Left cardiac atrium (tissue), 4 donors: ENCODE measurements at places on chromosomes 2 and 18. TPM values are rescaled to one million over a fixed set of nuclear protein-coding genes. Genes with fewer than 3 reads are reported as not detected.
A peak's percentile ranks its signal among the peaks of the same experiment; 100 is the strongest.

DNA sequence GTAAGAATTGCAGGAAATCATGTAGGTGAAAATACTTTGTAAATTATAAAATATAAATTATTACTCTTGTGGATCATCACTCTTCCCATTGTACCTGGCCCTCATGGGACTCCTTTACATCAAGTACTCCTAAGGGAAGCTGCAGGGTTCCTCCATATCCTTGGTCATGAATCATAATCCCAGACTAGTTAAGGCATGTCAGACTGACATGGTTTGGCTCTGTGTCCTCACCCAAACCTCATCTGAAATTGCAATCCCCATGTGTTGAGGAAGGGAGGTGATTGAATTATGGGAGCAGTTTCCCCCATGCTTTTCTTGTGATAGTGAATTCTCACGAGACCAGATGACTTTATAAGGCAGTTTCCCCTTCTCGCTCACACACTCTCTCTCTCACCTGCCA, 77.1 kb downstream of the CMPK2 start:
- no peak for DNase-seq

DNA sequence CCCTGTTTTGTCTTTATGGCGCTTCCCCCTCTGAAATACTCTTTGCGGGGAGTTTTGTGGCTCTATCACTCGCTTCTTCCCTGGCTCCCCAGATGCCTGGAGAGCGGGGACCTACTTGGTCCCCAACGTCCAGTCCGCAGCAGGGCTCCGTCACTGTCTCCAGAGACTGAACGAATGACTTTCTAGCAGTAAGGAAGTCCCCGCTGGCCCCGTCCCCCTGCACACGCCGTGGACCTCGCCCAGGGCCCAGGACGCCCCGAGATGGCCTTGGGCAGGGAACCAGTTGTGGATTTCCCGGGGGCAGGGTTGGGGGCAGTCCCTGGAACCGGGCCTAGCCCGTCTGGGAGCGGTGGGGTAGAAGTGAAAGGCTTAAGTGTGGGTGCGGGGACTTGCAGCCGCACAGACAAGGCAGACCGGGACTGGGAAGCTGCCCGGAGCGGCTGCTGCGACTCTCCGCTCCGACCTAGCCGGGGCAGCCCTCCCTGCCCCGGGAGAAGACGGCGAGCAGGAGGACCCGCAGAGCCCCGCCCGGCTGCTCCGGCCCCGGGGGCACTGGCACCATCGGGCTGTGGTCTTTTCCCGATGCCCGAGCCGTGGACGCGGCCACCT, 821 bp upstream of the EPHA4 start:
- no peak for DNase-seq

DNA sequence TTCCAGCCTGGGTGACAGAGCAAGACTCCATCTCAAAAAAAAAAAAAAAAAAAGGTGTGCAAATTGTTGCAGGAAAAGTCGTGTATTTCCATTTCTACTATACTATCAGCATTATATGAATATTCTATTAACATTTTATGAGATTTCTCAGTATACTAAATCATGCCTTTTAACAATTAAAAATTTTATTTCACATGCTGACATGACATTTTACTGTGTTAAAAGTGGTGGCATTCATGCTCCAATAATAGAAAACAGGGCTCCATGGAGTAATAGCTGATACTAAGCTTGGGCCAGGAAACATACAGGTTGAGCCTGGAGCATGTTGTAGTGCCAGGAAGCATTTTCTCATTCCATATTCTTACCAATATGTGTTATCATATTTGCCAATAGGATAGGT, 141.4 kb downstream of the SPAG16 start:
- no peak for DNase-seq

DNA sequence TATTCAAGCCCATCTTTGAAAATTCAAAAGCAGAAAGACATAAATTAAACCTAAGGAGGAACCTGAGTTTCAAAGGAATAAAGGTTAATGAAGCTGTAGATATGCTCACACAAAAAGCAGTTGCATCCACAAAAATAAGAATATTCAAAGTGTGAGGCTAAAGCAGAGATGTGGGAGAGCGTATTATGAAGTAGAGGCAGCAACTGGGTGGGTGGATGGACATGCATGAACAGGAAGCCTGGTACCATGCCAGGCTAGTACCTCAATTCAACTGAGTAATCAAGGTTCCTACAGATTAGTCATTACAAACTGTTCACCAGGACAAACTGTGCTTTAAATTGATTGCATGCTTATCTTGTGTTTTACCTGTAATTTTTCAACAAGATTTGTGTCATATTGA, 330.0 kb upstream of the PKDCC start:
- DNase-seq, result no peak

GRCh38 chr18:65487569-65487968, 263.2 kb upstream of the CDH7 start:
- no peak for DNase-seq

Gene ZFAND2B
- total RNA-seq, result 26.5 TPM

- DNase-seq, result no peak
Observed at GRCh38 chr18:42931491-42931890, 184.0 kb downstream of the RIT2 start.

Gene FTCDNL1
- 7.8 TPM for total RNA-seq

DNA sequence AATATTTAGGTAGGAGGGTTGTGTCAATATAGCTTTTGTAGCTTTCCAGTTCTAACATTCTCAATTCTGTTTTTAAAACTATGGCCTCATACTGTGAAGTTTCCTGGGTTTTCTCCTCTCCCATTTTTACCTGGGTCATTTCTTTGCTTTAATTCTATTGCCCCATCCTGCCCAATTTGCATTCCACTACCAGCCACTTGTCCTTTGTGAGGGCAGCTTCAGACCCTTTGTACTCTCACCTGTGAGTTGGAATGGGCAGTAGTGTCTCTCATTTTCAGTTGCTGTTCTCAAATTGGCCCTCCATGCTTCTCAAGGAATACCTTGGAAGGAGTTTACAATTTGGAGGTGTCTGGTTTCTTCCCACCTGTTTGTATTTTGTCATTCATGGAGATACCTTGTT, 108.4 kb downstream of the CAMKMT start:
- no peak for DNase-seq

DNA sequence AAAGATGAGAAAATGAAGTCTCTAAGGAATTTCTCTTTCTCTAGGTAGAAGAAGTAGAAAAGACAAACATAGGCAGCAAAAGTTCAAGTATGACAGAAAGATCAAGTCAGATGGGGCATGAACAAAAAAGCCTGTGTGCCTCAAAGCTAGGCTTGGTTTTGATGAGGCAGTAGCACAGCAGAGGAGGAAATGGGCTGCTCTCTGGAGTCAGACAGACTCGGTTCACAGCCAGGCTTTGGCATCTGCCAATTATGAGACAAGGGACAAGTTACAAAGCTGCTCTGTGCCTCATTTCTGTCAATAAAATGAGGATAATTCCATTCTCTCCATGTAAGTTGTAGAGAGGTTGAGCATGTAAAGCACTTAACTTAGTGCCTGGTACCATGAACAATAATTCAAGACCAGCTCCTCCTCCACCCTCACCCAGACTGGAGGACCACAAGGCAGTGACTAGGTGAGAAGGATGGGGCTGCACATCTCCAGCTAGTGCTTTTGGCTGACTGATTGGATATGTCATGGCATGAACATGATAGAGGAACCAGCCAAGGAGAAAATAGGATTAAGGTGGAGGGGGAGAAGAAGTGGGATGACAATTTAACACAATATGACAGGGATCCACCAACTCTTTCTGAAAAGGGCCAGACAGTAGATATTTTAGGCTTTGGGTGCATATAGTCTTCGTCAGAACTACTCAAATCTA, 84.6 kb downstream of the TMEM163 start:
- no peak for DNase-seq

Gene CRYGC
- not detected for total RNA-seq

DNA sequence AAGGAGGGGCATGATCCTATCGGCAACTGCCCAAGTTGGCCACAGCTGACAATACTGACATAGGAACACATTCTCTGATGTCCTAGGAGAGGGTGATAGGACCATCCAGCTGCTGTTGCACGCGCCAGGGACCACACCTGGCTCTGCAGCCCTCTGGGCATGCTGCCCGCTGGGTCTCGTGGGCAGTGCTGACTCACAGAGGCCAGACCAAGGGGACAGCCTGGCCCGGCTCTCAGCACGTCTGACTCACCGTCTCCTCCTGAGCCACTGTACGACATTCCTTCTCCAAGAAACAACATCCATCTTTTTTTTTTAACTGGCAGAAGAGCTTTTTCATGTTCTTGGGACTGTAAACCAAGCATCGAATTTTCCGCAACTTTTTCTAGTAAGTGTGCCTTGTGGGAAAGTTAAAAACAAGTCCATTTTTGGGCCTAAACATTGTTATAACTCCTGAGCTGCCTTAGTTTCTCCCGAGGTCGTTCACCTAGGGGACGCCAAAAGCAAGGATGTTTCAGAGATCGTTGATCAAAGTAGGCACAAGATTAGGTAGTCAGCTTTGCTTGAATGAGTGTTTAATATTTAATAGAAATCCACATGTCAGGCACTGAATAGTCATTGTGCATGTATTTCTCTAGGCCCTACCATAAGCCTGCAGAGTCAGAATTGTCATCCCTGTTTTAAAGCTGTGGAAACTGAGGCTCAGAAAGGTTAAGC, 100.3 kb downstream of the TTC32 start:
- peak; percentile 88 for DNase-seq
